T47D (cell line): ENCODE measurements at places on chromosomes 1 and 21.
A peak's percentile ranks its signal among the peaks of the same experiment; 100 is the strongest.

DNA sequence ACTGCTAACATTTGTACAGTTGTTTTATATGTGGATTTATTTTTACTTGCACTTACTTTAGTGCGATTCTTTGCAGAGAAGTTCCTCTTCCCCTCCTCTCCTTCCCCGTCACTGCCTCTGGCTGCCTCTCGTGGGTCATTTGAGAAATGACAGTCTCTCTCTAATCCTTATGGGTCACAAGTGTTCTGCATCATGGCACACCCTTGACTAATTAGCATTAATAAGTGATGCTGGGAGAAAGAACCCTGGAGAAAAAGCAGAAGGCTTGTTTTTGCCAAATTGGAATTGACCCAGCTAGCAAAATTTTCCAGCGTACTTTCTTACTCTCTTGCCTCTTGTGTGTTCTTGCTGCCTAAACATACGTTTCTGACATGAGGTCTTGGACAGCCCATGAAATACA, 301.2 kb downstream of the DUSP10 start:
- no peak for DNase-seq

DNA sequence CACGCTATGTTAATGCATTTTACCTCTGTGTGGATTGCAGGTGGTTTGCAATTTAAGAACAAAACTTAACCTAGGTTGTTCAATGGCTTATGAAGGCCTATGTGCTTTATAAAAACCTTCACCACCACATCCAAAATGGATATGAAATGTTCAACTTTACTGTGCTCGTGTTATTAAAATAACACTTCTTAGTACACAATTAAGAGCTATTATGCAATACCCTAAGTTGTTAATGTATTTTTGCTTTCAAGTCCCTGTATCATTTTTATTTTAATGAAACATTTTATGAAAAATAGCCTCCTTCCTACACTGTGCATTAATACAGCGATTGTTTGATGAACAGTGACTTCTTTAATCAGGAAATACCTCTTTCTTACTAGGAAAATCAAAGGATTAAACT, 12.0 kb downstream of the NCAM2 start:
- no peak for DNase-seq

DNA sequence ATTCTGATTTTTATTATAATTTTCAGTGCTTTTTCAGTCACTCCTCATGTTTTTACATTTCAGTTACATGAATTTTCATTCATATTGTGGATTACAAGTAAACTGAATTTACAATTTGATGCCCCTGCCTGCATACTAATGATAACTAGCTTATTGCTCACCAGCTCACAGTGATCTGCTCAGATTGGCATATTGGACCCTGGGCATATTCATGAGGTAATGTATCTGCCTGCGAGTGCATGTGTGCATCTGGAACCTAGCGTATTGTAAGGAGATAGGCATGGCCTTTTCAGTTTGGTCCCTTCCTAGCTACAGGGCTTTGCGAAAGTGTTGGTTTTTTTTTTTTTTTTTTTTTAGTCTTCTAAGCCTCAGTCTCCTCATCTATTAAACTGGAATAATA, 213.7 kb downstream of the SDCCAG8 start:
- DNase-seq, result no peak

DNA sequence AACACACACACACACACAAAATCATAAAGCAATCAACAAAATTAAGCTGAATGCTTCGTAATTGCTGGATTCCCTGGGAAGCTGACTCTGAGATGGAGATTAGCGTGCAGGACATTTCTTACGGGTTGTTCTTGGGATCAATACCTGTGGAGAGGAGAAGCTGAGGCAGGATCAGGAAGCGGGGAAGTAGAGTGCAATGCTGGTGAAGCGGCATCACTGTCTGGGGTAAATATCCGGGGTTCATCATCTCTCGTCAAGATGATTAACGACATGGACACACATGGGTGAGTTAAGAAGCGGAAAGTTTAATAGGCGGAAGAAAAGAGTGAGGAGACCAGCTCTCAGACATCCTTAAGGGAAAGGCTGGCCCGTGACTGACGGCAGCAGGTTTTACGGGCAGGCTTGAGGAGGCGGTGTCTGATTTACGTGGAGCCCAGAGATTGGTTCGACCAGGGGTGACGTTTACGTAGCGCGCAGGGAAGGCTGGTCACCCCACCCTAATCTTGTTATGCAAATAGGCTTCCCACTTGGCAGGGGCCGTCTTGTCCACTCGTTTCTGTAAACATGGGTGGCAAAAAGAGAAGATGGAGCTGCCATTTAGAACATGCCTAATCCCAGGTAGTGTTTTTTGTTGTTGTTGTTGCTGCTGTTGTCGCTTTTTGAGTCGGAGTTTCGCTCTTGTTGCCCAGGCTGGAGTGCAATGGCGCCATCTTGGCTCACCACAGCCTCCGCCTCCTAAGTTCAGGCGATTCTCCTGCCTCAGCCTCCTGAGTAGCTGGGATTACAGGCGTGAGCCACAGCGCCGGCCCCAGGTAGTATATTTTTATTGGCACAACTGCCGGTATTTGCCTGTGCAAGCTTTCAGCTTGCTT, 135.6 kb upstream of the KCNJ15 start:
- DNase-seq, result no peak

DNA sequence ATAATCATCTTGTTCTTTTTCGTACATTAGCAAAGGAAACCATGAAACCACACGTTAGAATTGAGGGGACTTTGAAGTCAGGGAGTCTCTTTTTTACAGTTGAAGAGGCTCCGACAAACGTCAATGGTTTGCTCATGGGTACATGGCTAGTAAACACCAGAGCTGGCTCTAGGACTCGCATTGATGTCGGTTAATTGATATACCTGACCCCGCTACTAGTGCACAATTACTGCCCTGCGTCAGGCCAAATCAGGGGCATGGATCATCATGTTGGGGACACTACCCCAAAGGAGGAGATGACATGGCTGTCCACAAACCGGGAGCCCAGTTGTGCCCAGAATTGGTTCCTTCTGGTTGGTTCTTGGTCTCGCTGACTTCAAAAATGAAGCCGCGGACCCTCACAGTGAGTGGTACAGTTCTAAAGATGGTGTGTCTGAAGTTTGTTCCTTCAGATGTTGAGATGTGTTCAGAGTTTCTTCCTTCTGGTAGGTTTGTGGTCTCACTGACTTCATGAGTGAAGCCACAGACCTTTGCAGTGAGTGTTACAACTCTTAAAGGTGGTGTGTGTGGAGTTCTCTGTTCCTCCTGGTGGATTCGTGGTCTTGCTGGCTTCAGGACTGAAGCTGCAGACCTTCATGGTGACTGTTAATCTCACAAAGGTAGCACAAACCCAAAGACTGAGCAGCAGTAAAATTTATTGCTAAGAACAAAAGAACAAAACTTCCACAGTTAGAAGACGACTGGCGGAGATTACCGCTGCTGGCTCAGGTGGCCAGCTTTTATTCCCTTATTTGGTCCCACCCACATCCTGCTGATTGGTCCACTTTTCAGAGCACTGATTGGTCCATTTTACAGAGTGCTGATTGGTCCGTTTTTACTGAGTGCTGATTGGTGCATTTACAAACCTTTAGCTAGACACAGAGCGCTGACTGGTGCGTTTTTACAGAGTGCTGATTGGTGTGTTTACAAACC, 126.9 kb upstream of the ERRFI1 start:
- DNase-seq, result no peak

DNA sequence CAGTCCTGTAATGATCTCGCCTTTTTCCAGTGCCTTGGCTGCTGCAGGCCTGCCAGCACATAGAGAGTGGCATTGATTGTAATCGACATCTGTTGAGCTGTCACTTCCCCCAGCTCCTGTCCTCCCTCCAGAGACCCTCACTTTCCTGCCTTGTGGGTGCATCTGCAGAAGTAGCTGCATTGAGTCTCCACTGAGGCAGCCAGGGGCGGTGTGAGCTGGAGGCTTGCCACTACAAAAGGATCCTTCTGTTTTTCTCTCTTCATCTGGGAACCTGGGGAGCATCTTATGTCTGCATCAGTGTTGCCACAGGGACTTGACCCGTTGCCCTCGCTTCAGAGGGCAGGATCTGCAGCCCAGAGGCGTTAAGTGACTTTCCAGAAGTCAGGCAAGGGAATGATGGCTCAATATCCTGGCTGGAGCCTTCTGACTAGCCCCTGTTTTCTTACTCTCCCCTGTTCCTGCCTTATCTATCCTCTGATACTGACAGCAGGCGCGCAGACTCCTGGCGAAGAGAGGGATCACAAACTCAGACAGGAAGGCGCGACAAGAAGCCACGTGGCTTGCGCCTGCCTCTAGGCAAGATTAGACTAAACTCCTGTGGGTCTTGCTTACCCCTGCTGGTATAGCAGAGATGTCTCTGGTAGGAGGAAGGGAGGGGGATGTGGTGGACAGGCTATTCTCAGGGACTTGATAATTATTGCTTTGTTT, 13.3 kb upstream of the FMOD start:
- no peak for DNase-seq

DNA sequence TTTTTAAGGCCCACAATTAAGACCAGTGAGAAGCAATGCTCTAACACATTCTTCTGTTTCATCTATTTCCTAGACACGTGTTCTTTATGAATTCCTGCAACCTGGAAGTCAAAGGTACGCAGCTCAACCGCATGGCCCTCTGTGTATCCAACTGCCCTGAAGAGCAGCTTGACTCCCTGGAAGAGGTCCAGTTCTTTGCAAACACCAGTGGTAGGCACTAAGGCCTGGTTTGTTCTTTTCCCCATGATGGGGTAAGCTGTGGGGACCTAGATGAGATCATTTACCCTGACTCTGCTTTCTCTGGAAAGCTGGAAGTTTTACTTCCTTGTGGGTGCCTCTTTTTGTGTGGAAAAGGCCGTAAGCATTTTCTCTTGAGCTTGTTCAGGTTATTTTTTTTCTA, 7.3 kb downstream of the SLC44A3 start:
- no peak for DNase-seq

- no peak for DNase-seq
Observed at GRCh38 chr1:168628807-168629206, 52.4 kb downstream of the XCL1 start.

- DNase-seq, result no peak
Observed at GRCh38 chr1:224217655-224218623, 34.9 kb downstream of the DEGS1 start.

GRCh38 chr1:9705337-9706093, 54.0 kb downstream of the PIK3CD start:
- no peak for DNase-seq

DNA sequence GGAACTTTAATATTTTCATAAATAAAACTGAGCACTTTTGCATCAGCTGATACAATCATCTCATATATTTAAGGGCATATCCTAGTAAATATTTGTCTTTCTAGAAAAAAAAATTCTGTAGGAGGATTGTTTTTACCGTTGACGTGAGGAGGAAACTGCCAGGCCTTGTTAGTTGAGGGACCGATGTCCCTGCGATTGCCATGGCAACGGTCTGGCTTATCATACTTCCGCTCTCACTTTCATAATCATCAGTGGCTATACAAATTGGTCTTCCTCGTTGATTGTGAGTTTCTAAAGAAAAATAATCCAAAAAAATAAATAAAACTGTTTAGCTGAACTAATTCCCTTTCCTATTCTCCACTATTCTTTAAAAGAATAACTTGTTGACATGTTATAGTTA, 69.3 kb upstream of the ANGPTL3 start:
- DNase-seq, result no peak

- DNase-seq, result no peak
Observed at GRCh38 chr1:235127732-235128455, 743 bp downstream of the TOMM20 start.

DNA sequence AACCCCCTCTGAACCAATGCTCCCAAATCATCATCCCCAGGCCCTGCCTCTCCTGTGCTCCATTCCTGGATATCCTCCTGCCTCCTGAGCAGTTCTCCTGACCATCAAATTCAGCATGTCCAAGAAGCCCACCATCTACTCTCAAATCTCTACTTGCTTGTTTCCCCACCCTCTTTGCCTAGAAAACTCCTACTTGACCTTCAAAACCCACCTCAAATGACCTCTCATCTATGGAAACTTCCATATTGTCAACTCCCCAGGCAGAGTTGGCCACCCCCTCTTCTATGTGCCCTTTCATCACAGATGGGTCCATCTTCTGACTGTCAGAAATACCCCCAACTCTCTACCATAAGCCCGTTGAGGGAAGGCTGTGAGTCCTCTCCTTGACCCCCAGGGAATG, 16.8 kb downstream of the ADGRB2 start:
- DNase-seq, result no peak

DNA sequence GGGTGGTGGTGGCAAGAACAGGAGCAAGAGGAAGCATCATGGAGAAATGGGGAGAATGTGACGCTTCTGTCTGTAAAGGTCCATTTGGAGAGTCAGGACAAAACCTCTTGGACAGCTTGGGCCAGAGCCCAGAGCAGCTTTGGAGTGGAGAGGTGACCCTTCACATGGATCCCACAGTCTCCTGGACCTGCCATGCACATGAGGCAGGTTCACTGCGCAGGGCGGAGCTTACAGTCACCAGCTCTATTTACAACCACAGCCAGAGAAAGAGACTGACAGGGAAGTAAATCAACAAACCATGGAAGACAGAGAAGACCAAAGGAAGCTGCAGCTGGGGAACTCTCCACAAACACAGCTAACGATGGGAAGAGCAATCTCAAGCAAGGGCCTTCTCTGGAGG, 828 bp upstream of the RGS8 start:
- no peak for DNase-seq

GRCh38 chr1:47031585-47031984, 8.1 kb downstream of the CYP4X1 start:
- peak; percentile 18 for DNase-seq

DNA sequence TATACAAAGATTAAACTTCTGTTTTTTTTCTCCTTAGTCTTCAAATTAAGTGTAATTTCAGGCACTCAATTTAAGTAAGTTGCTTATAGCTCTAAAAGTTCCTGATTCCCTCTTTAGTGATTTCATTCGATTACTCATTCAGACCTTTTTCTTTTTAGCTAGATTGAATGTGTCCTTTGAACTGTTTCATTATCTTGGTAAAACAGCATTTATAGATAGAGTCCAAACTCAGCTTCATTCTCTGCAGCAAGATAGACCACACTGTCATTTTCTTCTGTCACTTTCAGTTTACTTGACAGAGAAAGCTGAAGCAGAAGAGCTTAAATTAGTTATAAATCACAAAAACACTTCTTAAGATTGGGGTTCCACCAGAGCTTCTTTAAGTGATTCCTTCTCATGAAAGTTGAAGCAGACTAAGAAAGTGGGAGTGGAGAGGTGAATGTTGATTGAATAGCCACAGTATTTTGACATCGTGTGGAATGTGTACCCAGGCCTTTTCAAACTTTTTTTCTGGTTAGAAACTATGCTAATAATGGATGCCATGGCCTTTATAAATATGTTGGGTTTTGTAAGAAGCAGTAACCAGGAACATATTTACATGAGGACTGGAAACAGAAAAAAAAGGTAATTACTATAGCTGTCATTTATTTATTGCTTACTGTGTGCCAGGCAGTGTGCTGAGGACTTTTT, 52.2 kb downstream of the ZBTB40 start:
- no peak for DNase-seq

GRCh38 chr1:223503348-223503747, 110.1 kb downstream of the CCDC185 start:
- no peak for DNase-seq
